ENCODE measurements at places on chromosomes 7 and 10.

- no peak for DNase-seq
Measured at GRCh38 chr7:16609842-16610450, 35.6 kb downstream of the ANKMY2 start.

DNA sequence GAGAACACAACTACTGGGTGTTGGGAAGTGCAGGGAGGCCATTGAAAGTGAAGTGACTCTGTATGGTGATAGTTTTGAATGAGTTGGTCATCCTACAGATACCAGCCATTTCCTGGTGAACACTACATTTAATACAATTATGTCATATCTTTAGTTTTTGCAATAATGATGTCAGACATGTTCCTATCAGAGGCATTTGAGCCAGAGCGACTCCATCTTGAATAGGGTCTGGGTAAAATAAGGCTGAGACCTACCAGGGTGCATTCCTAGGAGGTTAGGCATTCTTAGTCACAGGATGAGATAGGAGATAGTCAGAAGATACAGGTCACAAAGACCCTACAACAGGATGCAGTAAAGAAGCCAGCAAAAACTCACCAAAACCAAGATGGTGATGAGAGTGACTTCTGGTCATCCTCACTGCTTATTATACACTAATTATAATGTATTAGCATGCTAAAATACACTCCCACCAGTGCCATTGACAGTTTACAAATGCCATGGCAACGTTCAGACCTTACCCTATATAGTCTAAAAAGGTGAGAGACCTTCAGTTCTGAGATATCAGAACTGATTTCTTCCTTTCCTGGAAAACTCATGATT is 28.2 kb downstream of the ADK start:
- no peak for DNase-seq

- DNase-seq: no peak
Measured at GRCh38 chr7:140053812-140054539, 8.8 kb downstream of the PARP12 start.

DNA sequence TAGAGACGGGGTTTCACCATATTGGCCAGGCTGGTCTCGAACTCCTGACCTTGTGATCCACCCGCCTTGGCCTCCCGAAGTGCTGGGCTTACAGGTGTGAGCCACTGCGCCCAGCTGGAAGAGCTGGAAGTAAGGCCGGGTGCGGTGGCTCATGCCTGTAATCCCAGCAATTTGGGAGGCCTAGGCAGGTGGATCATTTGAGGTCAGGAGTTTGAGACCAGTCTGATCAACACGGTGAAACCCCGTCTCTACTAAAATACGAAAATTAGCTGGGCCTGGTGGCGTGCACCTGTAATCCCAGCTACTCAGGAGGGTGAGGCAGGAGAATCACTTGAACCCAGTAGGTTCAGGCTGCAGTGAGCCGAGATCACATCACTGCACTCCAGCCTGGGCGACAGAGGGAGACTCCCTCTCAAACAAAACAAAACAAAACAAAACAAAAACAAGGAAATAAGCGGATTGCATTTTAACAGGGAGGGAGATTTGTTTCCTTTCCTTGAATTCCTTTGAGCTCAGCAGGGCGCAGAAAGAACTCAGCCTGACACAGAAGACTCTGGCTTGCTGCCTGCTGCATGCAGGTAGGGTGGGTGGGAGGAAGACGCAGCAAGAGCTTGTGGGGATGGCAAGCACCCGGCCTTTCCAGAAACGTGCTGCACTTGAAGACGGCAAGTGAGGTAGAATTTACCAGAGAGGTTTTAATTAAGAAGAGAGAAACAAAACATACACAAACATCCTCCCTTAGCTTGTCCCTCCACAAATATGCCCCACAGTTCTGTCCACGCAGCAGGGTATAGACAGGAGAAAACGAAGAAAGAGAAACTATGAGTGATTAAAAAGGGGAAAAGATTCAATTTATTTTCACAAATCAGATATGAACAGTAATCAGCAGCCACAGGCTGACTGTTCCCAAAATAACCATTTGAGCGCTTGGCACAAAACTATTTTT is 148.0 kb downstream of the RNF216 start:
- no peak for DNase-seq

DNA sequence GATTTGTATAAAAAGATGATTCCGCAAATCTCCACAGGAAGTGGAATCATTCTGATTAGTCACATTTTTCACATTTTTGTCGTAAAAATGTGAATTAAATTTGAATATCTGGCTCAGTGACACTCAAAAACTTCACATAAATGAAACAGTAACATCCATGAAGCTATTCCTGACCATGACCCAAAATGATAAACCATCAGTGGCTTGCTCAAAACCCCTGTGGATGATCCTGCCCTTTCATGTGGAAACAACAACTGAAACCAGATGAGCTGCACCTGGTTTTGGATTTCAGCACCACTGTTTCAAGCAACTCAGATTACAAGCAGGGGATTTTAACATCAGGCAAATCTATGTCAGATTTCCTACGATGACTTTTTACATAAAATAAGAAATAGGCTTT is 80.3 kb downstream of the AMPH start:
- DNase-seq: no peak

- DNase-seq: no peak
Measured at GRCh38 chr7:29564496-29565223, 1.0 kb downstream of the PRR15 start.

DNA sequence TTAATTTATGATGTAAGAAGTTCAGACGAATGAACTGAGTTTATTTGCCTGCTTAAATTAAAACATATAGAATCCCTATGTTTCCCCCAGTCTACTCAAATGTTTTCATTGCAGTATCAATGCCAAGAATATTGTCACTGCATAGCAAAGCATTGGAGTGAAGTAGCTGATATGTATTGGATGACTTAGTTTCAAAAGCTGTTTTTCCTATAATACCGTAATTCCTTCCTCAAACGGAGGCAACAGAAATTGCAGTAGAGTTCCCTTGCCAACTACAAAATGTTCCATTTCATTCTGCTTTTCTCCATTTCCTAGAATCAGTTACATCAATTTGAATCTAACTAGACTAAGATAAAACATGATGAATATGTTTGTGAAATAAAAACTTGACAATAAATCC is 174.1 kb downstream of the CNTNAP2 start:
- DNase-seq: no peak

DNA sequence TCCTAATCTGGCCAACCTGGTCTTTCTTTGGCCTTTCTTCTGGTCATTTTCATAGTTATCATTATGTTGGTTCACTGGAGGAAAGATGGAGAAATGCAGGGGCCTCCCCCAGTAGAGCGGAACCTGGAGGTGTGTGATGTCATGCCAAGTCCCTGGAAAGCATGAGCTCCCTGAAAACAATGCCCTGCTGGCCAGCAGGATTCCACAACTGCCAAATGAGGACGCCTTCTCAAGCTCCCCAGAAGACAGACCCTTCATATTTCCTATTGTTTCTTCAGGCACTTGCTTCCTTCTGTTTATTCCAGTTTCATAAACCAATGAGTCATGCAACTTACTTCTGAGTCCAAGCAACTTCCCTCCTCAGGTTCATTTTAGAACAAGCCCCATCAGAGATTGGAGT is 339.0 kb downstream of the GATA3 start:
- DNase-seq: no peak

- no peak for DNase-seq
Measured at GRCh38 chr7:32872421-32872820, 19.1 kb downstream of the KBTBD2 start.

- DNase-seq: no peak
Measured at GRCh38 chr7:98922392-98923187, 44.3 kb downstream of the TRRAP start.

DNA sequence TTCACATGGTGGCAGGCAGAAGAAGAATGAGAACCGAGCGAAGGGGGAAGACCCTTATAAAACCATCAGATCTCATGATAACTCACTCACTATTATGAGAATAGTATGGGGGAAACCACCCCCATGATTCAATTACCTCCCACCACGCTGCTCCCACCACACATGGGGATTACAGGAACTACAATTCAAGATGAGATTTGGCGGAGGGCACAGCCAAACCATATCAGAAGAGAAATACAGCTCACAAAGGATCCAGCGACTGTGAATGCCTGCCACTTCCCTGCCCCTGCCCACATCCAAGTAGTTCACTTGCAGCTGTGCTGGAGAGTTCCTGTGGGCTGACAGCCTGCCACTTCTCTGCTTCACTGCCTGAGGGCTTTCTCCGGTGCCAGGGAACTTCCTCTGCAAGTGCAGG is 148.7 kb downstream of the C7orf25 start:
- DNase-seq: no peak

- DNase-seq: no peak
Measured at GRCh38 chr10:33335801-33336581, 1.5 kb upstream of the NRP1 start.

- DNase-seq: no peak
Measured at GRCh38 chr7:135964791-135965190, 12.4 kb downstream of the MTPN start.

GRCh38 chr7:28266402-28266801 is 85.8 kb upstream of the JAZF1 start:
- no peak for DNase-seq

- peak; percentile 73 for DNase-seq
Measured at GRCh38 chr7:118195837-118196474, 12.0 kb downstream of the LSM8 start.

DNA sequence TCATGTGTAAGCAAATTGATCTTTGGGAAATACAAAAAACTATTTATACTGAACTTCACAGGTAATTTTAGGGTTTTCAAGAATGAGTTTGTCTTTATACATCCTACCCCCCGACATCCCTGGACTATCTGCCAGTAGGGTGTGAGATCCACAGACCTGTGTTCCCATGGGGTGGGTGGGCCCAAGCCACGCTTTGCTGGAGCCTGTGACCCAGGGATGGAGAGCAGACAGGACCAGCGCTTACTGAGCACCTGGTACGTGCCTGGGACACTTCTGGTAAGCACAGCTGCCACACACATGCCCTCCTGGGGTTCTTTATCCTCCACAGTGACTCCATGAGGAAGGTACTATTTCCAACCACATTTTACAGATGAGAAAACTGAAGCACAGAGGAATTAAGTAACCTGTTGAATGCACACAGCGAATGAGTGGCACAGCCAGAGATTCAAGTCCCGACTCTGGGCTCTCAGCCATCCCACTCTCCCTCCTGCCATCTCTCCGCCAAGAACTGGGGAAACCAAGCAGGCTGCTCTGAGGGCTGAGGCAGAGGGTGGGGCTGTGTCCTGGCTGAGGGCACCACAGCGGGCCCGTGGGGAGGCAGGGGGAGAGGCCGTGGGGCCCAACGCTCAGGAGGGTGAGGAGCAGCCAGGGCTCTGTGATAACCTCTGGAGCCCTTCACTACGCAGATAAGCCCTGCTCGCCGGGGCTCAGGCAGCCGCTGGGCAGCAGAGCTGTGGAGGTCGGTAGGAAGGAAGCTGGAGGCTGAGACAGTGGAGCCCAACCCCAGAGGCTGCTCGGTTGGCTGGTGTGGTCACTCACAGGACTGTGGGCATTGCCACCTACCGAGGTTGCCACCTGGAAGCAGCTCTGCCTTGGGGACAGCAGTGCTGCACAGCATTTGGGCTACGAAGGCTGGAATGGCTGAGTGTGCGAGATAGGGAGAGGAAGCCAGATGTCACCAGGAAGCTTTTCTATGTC is 124.2 kb downstream of the ARHGAP22 start:
- DNase-seq: no peak

- no peak for DNase-seq
Measured at GRCh38 chr10:126459032-126459831, 71.0 kb upstream of the ADAM12 start.

DNA sequence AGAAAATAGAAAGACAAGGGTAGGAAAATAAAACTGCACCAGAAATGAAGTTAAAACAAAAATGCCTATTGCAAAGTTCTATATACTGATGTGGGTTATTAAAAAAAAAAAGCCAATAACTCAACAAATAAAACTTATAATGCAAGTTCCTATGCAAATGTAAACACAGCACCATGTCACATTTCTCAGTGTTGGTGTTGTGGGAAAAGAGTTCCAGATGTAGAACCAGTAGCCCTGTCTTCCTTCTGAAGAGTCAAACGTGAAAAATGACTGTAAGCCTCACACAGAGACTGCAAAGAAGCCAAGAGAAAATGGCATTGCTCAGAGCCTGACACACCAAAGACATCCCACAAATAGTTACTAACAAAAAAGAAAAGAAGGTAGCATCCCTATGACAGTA is 10.1 kb downstream of the PON2 start:
- DNase-seq: no peak

- DNase-seq: no peak
Measured at GRCh38 chr7:122311050-122311700, 6.6 kb upstream of the FEZF1 start.

- DNase-seq: no peak
Measured at GRCh38 chr7:101882595-101883564, 65.5 kb downstream of the CUX1 start.

- no peak for DNase-seq
Measured at GRCh38 chr10:76353237-76353851, 921.9 kb downstream of the LRMDA start.

DNA sequence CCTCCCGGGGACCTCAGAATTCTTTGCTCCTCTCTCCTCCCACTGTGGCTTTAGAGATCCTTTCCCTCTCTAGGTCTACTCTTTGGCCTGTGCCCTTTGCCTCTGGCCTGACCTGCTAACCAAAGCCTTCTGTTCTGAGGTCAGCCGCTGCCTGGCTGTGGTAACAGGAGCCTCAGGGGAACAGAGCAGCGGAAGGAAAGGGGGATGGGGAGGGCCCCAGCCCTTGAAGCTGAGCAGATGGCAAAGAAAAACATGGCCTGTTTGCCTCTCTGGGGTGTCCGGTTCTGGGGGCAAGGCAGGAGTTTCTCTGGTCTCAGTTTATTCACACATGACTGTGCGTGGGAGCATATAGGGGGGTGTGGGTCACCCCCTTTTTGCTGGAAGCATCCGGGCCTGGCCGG is 28.2 kb downstream of the COL26A1 start:
- no peak for DNase-seq

GRCh38 chr7:55570218-55570873 is 2.0 kb downstream of the VOPP1 start:
- DNase-seq: no peak

DNA sequence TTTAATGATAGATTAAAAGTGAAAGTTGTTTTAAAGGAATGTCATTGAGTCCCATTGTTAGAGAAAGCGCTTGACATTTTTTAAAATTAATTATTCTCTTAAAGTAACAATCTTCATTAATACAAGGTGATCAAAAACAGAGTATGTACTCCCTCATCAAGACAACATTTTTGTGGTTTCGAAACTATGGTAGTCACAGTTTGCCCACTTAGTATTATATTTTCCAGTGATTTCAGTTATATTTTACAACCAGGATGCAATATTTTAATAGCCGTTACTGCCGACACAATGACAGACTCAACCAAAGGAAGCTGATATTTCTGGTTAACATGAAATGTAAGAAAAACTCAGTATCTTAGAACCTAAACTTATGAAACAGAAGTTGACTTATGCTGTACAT is 31.3 kb downstream of the MKX start:
- no peak for DNase-seq

Data from NCI-H1105 treated with DMSO at 0.1 percent for 48 hours (cell line).